ENCODE measurements at places on chromosomes 2 and 18.

DNA sequence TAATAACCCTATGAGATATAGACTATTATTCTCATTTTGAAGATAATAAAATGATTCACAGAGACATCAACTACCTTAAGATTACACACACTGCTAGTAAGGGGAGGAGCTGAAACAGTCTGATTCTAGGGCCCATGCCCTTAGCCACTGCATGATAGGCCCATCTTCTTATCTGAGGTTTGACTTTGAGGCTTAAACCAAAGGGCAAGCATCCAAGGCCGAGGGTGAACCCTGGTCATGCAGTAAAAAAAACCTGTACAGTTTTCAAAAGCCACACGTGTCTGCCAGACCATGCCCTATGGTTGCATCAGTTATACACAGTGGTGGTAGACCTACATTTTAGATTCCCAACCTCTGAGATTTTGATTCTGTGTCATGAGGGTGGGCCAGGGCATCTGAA, 44.8 kb downstream of the POLE4 start:
- no peak for DNase-seq

DNA sequence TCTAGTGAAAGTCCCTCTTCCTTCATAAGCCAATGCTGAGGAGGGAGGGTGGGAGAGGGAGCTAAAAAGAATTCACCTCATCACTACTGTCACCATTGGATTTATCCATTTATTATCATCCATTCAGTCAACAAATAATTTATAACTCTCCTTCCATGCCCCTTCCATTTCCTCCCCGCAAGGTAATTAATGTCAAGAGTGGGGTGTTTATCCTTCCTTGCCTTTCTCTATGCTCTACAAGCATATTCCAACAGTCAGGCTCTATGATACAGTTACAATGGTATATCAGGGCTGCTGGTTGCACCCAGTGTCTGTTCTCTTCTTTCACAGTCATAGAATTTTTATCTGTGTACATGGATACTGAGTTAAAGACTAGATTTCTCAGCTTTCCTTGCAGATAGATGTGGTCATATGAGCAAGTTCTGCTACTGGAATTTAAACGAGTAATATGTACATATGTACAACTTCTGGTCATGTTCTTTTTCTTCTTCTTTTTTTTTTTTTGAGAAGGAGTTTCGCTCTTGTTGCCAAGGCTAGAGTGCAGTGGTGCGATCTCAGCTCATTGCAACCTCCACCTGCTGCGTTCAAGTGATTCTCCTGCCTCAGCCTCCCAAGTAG, 5.1 kb upstream of the MFSD6 start:
- no peak for DNase-seq

DNA sequence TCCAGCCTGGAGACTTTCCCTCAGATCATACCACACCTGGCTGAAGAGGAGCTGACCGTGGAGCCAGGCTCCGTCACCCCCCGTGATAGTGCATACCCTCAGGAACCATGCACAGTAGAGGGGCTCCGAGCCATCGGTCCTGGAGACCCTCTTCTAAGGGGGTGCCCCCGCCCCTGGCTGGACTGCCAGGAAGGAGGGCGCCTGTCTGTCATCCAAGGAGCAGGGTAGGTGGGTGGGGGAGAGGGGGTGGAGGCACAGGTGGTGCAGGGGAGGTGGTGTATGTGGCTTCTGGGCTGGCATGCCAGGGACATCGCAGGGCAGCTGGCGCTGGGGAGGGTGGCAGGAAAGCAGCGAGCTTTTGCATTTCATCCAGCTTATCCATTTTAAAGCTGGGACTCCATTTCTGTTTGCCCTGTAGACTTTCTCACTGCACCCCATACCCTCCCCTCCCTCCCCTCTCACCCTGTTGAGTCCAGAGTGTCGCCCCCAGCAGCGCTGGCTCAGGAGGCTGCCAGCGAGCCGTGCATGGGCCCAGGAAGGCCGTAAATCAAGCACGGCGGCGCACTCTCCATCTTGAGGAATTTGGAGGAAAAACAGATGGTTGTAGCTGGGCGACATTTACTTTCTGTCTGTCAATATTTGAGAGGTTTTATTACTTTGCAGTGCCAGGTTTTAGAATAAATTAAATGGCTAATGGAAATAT, 56.2 kb upstream of the HS6ST1 start:
- no peak for DNase-seq

DNA sequence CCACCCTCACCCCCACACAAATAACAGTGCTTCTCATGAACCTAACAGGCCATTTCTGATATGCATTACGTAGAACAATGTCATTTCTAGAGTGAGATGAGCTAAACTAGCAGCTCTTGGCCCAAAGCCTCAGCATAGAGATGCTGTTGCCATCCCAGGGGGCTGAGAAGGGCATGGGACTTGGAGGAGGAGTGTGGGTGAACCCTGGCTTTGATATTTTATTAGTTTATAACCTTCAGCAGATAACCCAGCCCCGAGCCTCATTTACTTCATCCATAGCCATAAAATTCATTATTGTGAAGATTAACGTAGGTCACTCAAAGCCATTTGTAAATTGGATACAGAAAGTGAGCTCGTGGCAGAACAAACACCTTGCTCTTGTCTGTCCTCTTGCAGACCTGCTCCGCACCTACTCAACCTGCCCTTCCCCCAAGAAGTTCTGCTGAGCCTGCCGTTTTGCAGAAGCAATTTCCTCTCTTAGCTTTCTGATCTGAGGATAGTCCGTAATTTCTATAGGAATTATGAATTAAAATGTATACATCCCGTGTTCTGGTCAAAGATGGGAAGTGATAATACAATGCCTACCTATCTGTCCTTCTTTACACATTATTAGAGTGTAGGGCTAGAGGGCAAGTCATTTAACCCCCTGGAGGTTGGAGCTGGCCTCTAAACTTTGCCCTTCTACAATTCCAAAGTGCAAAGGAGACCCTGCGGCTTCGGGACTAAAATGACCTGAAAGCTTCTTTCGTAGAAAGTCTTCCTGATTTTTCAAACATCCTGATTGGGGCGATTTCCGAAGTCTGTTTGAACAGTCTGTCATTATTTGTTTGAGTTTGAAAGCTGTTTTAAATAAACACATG, 187.4 kb downstream of the BCL2 start:
- DNase-seq: no peak

DNA sequence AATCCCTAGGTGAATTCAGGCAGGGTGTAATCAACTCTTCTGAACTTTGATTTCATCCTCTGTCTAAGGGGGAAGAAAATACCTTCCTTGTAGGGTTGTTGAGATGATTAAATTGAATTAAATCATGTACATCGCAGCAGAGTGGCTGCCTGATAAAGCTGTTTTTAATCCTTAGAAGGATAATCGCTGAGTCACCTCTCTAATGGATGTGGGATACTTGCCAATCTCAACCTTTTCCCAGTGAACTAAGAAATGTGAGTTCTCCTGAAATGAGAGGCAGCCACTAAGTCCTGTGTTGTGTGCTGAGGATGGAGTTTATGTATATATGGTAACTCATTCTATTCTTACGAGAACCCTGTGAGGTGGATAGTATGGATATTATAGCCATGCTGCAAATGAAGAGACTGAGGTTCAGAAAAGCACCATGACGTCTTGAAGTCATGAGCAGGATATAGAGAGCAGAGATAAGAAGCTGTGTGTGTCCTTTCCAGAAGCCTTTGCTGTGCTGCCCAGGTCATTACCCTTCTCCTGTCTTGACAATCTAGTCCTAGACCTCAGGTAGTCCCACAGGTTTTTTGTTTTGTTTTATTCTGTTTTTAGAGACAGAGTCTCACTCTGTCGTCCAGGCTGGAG, 93.3 kb downstream of the HNRNPLL start:
- no peak for DNase-seq

DNA sequence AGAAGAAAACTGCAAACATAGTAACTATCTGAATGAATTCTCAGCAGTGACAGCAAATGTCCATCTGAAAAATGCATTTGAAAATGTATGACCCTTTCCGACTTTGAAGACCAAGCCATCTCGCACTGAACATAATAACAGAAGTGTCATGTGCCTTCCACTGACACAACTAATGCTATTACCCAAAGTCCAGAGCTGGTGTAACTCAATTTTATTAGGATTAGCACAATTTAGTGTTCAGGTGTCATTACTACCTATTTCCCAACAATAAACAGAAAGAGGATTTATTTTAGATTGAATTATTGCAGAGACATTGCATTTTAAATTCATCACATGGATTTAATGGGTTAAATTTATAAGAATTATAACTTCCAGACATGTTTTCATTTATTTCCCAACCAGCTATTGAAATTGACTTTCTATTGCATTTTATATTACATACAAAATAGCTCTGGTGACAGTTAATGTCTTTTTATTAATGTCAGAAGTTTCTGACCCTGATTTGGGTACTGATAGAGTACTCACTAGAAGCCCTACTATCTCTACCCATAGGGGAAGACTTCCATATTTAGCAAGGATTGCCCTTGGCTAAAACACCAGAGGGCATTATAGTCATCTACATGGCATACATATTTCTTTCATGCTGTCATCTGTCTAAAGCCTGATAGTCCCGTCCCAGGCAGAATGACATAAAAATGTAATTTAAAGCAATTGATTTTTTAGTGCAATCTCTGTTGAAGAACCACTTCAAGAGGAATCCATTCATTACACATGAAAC, 7.0 kb upstream of the STK39 start:
- DNase-seq: no peak

DNA sequence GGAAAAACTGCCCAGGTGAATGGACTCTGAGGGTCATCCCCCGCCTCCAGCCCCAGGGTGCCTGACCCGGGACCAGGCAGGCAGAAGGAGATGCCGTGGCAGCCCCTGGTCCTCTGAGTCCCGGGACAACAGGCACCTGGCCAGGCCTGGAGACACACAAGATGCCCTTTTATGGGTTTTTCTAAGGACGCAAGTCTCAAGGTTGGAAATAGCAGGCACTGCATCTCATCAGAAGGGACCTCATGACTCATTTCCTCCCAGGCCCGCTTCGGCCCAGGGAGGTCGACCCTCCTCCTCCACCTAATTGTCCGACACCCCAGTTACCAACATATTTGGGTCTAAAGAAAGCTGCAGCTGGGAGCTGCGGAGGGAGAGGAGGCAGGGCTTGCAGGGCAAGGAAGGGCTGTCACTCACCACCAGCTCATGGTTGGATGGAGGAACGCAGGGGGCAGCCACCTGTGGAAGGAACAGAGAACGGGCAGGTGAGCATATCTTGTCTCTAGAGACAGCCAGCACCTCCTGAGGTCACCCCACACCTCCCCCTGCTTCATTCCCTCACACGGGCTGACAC, 82.9 kb downstream of the TNS1 start:
- DNase-seq: peak; percentile 32

DNA sequence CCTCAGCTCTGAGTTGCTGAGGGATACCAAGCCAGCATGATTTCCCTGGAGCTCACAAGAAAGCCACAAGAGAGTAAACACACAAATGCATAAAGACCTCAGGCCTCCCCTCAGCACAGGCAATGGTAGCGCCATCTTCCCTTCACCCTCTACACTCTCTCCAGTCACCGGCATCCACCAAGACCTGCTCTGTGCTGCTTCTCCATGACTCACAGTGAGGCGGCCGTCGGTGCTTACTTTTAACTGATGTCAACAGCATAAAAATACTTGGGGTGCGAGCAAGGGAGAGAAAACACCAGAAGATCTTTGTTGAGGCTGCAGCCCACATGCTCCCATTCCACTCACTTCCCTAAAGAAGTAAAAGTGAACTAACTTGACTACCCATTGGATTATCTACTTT, 46.7 kb downstream of the L3MBTL4 start:
- DNase-seq: no peak

DNA sequence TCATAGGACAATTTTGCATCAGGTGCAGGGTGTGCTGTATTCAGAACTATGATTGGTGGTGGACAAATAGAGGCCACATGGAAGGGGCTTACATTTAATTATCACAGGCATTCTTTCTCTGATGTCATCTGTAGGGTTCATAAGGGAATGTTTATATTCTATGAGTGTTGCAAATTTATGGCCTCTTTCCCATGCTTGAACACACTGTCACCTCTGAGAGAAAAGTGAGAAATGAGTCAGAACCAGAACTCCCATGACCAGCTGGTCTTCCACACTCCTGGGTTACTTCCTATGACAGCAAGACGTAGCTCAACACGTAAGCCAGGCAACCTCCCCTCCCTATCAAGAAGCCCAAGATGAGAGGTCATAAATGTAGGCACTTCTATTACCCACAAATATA, 310.8 kb downstream of the PIEZO2 start:
- DNase-seq: no peak

DNA sequence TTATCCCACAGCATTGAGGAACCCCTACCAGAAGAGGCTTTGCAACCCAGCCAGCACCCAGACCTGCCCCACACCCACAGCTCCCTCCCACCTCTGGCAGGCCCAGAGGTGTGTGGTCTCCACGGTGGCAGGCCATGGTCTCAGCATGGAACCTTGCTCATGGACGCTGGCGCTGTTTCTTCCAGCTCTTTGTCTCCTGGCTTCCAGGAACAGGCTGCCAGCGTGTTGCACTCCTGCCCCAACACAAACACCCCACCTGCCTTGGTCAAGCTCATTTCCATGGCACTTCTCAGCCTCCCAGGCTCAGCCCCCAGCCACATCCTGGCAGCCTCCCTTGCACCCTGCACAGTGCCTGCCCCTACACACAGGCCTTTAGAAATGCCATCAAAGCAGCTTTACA, 31.7 kb downstream of the EN1 start:
- DNase-seq: no peak

All from A549 (cell line).